ENCODE measurements at places on chromosomes 7 and 10.

DNA sequence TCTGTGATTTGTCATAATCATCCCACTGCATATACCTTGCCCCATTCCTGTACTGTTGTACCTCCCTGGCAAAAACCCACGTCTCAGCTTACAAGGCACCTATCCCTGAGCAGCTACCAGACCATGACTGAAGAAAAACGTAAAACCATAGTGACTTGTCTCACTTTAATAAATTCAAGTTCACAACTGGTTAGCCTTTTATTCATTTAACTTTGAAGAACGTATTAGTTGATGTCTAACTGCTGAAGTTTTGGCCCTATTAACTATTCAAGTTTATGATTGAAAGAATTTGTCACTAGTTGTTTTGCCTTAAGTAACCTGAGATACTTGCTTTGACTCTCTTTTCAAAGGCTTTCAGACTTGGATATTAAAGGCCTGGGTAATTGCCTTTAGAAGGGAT lies 59.7 kb downstream of the GALNT11 start:
- DNase-seq, result no peak

DNA sequence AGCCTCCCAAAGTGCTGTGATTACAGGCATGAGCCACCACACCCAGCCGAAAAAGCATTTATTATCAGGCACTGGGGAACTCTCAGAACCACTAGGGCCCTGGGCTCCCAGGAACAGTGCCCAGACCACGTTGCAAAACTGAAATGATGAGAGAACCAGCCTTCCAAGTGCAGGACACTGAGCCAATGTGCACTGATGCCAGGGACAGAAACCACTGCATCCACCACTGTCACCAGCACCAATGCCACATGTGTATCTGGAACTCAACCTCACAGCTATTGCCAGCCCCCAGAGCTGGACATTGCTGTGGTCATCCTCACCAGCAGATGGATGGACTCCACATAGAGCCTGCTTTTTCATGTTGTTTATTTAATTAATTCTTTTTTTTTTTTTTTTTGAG lies 28.2 kb upstream of the TPST1 start:
- DNase-seq, result no peak

DNA sequence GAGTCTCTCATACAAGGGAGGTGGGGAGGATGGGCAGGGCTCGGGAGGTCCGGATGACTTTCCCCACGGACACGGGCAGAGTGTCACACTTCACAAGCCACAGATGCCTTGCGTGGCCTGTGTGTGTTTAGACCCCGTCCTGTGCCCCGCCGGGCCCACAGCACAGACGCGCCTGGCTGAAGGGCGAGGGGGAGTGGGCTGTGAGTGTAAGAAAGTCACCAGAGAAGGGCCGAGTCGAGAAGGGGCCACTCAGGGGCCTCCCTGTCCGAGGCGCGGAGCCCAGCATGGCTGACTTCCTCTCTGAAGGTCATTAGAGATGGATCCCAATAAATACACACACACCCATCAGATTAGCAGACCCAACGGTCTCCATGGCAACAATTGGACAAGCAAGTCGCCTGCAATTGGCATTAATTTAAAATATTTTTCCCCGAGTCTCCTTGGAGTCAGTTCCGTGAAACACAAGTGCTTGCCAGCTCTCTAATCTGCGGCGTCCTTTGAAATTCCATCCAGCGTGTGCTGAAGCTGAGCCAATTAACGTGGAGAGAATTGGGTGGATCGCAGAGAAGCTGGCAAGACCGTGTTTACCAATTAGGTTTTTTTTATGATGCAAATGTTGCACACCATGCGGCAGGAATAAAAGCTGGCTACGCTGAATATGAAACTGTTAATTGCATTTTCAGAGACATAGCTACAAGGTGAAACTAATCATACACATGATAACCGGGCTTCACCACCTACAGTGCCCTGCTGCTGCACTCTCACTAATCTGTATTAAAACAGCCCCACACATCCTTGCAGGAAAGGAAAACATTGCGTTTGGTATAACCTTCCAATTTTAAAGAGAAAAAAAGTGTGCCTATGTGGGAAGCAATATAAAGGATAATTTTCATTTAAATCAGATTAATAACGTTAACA lies 571.2 kb downstream of the PTPRN2 start:
- DNase-seq, result no peak

DNA sequence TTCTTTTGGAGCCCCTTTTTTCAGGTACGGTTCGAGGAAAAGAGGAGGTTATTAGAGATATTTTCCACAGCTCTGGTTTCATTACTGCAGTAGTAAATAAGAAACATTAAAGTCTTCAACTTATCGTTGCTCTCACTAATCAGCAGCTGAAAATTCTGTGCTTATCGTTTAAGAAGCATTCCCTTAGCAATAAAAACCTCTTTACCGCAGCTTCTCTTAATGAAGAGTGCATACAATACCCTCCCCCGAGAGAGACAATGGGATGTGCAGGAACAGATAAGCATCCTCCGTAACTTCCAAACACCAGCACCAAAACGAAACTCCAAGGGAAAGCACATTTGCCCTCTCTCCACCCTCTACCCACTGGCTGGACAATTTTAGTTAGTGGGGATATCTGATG lies 384.5 kb downstream of the NEBL start:
- no peak for DNase-seq

DNA sequence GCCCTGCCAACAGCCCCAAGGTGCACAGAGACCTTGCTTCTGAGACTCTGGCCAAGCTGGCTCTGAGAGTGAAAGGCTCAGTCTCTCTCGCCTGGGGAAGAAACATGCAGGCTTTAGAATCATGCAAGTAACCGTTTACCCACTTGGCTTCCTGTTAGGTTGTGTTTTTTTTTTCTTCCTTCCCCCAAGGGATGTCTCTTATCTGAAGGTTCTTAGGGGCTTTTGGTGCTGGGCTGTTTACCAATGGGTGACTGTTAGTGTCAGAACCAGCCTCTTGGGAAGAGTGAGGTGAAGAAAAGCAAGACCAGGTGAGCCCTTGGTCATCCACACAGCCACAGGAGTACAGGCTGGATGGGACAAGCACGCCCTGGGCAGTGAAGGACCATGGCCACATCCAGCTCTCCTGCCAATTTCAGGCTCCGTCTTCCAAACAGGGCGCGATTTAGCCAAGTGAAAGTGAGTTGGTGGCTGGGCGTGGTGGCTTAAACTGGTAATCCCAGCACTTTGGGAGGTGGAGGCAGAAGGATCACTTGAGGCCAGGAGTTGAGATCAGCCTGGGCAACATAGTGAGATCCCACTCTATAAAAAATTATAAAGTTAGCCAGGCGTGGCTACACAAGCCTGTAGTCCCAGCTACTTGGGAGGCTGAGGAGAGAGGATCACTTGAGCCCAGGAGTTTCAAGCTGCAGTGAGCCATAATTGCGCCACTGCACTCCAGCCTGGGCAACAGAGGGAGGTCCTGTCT lies 76.3 kb upstream of the CUX1 start:
- DNase-seq, result no peak

DNA sequence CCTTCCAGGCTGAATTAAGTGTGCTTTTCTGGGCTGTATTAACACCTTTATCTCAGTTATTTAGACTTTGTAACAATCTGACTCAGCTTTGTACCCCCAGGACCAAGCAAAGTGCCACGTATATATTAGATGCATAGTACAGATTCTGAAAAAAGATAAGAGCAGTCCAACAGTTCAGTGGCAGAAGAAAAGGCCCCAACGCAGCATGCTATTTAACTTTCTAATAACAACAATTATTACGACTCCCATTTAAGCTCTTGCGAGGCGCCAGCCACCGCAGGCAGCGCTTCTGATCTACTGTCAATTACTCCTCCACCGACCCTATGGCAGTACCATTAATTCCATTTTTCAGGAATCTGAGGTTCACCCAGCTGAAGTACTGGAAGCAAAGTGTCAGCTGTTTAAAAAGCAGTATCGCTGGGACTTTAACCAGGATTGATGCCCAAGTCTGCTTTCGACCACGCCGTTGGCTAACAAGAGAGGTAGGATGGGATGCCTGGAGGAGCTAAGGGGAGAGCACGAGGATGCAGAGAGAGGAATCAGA lies 638 bp downstream of the LIPA start:
- DNase-seq, result no peak

DNA sequence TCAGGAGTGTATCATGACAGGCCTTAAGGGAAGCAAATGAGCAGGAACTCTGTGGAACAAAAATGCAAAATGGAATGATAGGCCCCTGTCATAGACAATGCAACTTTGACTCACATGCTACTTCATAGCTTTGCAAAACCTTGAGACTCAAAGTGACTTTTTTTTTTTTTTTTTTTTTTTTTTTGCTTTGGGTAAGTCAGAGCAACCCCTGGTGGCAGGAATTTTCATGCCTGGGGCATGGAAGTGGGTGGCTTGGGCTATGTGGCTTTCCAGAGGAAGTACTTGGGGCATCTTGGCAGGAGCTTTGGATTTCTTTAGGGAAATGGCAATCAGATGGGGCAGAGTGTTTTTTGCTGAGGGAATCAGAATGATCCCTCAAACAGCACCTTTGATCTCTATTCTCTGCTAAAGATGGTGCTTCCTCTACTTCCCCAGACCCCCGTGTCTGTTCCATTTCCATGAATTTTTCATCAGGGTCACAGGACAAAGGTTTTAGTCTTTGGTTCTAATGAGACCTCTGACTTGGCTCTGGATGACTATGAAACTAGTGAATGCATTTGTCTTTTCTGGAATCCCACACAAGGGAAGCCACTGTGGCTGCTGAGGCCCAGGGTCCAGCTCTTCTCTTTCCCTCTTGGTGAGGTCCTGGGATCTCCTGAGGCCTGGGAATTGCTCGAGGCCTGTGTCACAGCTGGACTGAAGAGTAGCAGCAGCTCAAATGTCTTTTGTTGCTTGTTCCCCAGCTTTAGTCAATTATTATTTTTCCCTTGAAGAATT lies 62.8 kb downstream of the TACC2 start:
- no peak for DNase-seq

- no peak for DNase-seq
Measured at GRCh38 chr7:41809529-41809939, 106.6 kb upstream of the INHBA start.

DNA sequence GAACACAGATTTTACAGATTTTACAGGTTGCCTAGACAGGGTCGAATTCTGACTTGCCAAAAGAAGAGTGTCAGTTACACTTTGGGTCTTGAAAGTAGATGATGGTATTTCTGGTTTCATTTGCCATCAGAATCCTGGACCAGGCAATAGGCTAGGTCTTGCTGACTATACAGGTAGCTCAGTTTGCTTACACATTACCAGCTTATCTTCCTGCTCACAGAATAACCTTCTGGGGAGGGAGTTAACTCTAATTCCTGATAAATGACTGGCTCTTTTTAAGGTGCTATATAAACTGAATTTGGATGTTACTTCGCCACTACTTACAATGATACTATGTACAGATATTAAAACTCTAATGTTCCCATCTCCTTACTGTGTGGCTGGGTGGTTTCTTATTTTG lies 39.8 kb downstream of the GBF1 start:
- DNase-seq, result no peak

- peak; percentile 37 for DNase-seq
Measured at GRCh38 chr7:17939606-17940301, 540 bp downstream of the SNX13 start.

DNA sequence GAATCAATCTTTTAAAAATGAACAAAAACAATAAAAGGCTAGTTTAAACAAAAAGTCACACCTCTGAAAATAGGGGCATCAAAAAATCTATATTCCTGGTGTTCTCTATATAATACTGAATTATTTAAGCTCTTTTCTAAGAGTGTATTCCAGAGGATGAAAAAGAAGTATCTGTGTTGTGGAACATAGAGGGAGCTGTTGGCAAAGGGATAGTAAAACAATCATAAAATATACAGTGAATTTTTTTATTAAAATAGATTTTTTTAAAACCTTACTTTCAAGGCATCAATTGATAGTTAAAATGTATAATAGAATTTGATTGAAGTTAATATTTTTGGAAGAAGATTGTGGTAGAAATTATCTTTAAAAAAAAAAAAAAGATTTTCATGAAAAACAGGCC lies 1409.1 kb upstream of the CELF2 start:
- no peak for DNase-seq

DNA sequence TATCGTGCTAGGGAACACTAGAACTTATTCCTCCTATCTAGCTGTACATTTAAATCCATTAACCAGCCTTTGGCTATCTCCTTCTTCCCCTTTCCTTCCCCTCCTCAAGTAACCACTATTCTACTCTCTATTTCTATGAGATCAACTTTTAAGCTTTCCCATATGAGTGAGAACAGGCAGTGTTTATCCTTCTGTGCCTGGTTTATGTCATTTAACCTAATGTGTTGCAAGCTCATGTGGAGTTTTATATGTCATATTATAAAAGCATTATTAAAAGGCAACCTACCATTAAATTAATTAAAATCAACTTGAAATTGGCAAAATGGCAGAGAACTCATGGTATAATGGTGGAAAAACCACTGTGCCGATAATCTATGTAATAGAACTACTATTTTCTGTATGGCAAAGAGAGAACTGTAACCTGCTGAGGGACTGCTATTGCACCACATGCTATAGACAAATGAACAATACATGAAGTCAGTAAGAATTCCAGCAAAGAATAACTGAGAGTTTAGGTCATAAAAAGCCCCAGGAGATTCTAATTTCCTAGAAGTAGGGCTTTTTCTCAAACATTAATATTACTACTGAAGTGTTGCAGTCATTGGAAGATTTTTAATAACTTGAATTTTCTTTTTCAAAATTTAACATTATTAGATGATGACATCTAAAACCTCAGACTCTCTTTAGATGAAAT lies 81.8 kb downstream of the LRRN3 start:
- DNase-seq, result no peak

- DNase-seq, result no peak
Measured at GRCh38 chr10:69376662-69377061, 40.1 kb downstream of the TACR2 start.

GRCh38 chr10:109504401-109504800 lies 418.9 kb downstream of the XPNPEP1 start:
- no peak for DNase-seq

DNA sequence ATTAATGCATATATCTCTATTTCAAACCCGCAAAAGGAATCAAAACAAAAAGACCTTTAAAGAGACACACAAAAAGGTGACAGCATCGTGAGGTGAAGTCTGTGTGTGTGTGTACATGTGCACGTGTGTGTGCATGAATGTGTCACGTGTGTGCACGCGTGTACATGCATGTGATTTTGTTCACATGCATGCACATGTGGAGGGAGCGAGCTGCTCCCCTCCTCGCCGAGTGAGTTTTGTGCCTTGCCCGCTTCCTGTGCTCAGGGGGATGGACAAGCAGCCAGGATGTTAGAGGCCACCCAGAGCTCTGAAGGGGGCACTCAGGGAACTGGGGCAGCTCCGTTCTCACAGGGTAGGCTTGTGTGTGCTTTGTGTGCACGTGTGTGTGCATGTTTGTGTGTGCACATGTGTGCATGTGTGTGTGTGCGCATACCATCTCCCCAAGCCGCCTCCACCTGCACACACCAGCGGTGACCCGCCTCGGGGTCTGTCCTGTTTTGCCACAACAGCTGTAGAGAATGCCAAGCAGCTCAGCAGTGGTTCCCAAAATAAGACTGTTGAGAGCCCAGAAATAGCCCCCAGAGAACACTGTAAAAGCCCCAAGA lies 191.2 kb downstream of the PTPRN2 start:
- no peak for DNase-seq

- no peak for DNase-seq
Measured at GRCh38 chr7:96997512-96998032, 7.8 kb upstream of the DLX6 start.

All from T-helper 9 cell (primary cell).